ENCODE measurements at places on chromosomes 11 and 22. TPM values are rescaled to one million over a fixed set of nuclear protein-coding genes. Genes with fewer than 3 reads are reported as not detected.

FAT3 gene
- 0.87 TPM for polyA plus RNA-seq

GRCh38 chr11:82683029-82683428, 50.6 kb downstream of the FAM181B start:
- no peak overlapping the region for H3K27ac ChIP-seq
- H3K4me3 ChIP-seq: no peak overlapping the region
- H3K27me3 ChIP-seq: no peaks in the 10 kb centered on the region

P2RY2 gene
- polyA plus RNA-seq: 0.12 TPM

DNA sequence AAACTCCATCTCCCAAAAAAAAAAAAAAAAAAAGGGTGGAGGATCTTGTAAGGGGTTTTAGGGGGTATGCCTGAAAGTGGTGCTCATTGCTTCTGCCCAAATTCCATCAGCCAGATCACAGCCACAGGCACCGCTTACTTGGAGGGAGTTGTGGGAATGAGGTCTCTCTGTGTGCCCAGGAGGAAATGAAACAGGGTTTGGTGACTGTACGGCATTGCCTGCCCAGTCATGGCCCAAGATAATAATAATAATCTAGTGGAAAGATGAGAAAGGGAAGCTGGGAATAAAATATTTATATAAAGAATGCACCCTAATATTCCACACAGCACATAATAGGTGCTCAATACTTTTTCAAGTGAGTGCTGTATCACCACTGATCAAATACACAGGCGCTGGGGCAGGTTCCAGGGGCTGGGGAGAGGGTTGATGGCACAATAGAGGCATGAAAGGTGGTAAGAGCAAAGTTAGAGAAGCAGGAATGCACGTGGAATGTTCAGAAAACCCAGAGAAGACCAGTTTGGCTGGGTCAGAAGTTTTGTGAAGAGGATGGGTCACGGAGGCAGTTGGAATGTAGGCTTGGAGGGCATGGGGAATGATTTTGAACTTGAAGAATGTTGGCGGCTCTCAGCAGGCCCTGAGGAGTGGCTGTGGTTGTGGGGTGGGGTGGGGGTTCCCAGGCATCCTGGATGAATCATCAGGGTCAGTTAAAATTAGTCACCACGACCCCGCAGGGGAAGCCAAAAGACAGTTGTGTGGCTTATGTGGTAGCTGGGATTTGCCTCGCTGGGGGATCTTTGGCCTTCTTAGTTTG, 12.5 kb upstream of the MB start:
- no peak overlapping the region for H3K4me3 ChIP-seq
- H3K4me1 ChIP-seq: peaks cover 12% of the 10 kb centered on the region
- no peak for DNase-seq
- peak overlapping the region; percentile 95 for H3K27ac ChIP-seq
- no peaks in the 10 kb centered on the region for H3K27me3 ChIP-seq

C22orf31 gene
- not detected for polyA plus RNA-seq
